IMR-90 (cell line): ENCODE measurements at places on chromosomes 4 and X. TPM values are rescaled to one million over a fixed set of nuclear protein-coding genes. Genes with fewer than 3 reads are reported as not detected.

BEX5 gene
- total RNA-seq: not detected in 2 replicates

- H3K27me3 ChIP-seq: no peaks in the 10 kb centered on the region
- no peak overlapping the region for H3K4me3 ChIP-seq
- H3K27ac ChIP-seq: no peak overlapping the region
- peak; percentile 41 for DNase-seq
- peaks cover 27% of the 10 kb centered on the region for H3K36me3 ChIP-seq
Measured at GRCh38 chr4:75950213-75950815, 9.5 kb upstream of the NAAA start.

GRCh38 chr4:139453041-139453370 lies 915 bp upstream of the RAB33B start:
- no peaks in the 10 kb centered on the region for H3K27me3 ChIP-seq
- peak overlapping the region; percentile 86 for H3K4me3 ChIP-seq
- peak overlapping the region; percentile 85 for H3K27ac ChIP-seq
- no peaks in the 10 kb centered on the region for H3K36me3 ChIP-seq
- DNase-seq: no peak

DNA sequence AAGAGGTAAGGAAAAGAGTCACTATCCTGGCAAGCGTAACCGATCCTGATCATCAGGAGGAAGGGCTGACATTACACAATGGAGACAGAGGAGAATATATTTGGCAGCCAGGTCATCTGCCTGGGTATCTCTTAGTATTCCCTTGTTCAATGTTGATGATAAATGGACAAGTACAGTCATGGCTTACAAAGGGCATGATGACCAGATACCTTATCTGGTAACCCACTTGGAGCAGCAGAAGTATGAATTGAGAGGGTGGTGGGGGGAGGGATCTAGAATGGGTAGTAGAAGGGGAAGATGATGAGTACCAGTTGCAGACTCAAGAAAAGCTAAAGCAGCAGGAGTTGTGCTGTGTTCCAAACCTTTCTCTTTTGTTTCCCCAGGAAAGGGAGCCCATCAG lies 17.3 kb downstream of the F8 start:
- H3K36me3 ChIP-seq: no peaks in the 10 kb centered on the region
- no peaks in the 10 kb centered on the region for H3K4me1 ChIP-seq
- DNase-seq: no peak

GPRASP1 gene
- 1.3 and 1.7 TPM in 2 replicates for total RNA-seq

MAN2B2 gene
- total RNA-seq: 11.9 and 13.4 TPM in 2 replicates

- H3K27me3 ChIP-seq: no peaks in the 10 kb centered on the region
- H3K4me3 ChIP-seq: no peak overlapping the region
- no peaks in the 10 kb centered on the region for H3K36me3 ChIP-seq
- no peak overlapping the region for H3K27ac ChIP-seq
Measured at GRCh38 chrX:28843817-28844216, 256.6 kb downstream of the IL1RAPL1 start.

GRCh38 chr4:160350944-160351343 lies 1248.1 kb downstream of the RAPGEF2 start:
- H3K27ac ChIP-seq: no peak overlapping the region
- DNase-seq: no peak
- no peaks in the 10 kb centered on the region for H3K36me3 ChIP-seq
- H3K4me3 ChIP-seq: no peak overlapping the region

EFHC2 gene
- total RNA-seq: 0.18 and 0.28 TPM in 2 replicates

DNA sequence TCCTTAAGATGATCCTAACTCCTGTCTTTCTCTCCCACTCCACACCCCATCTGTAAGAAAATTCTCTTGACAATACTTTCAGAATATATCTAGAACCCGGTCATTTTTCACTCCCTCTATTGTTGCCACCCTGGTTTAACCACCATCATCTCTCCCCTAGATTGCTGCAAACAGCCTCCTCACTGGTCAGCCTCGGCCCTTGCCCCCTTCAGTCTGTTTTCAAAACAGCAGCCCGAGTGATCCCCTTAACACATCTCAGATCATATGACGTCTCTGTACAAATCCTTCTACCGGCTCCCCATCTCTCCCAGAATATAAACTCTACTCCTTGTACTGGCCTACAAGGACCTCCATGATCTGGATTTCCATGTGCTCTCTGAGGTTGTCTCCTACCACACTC lies 35.2 kb upstream of the F9 start:
- H3K4me3 ChIP-seq: no peak overlapping the region
- DNase-seq: no peak
- H3K36me3 ChIP-seq: no peaks in the 10 kb centered on the region
- H3K27me3 ChIP-seq: no peaks in the 10 kb centered on the region
- no peaks in the 10 kb centered on the region for H3K4me1 ChIP-seq

CCNA2 gene
- 54.3 and 59.7 TPM in 2 replicates for total RNA-seq

GRIA3 gene
- not detected in 2 replicates for total RNA-seq

DNA sequence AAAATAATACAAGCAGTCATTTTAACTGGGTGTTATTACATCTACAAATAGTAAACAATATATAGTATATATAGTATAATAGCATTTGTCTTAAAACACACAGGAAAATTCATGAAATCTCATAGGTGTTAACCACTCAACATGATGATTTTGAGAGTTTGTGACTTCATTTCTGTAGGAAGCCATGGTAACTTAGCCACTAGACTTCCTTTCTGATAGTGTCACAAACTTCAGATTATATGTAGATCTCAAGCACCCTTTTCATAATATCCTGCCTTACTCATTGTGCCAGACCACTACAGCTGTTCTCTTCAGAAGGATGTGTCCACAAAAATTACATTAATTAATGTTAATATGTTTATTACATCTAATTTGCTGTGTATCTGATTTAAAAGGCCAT lies 1250.6 kb downstream of the ADGRL3 start:
- H3K4me3 ChIP-seq: no peak overlapping the region
- no peaks in the 10 kb centered on the region for H3K4me1 ChIP-seq
- no peak for DNase-seq
- H3K27me3 ChIP-seq: no peaks in the 10 kb centered on the region
- H3K27ac ChIP-seq: no peak overlapping the region
